ENCODE measurements at places on chromosomes 1 and 21.

DNA sequence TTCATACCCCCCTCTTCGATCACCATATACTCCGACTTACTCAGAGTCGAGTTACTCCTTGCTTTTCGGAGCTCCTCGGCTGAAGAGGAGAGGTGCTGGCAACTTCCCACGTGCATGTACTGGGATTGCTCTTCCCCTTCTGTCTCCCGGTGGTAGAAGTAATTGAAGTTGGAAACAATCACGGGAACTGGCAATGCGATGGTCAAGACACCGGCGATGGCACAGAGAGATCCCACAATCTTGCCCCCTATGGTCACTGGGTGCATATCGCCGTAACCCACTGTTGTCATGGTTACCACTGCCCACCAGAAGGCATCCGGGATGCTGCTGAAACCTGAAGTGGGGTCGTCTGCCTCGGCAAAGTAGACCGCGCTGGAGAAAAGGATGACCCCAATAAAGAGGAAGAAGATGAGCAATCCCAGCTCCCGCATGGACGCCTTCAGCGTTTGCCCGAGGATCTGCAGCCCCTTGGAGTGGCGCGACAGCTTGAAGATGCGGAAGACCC is 1.5 kb downstream of the KCNA3 start:
- DNase-seq: no peak

GRCh38 chr1:27869719-27870085 is 2.6 kb upstream of the THEMIS2 start:
- no peak for DNase-seq

GRCh38 chr1:160346463-160346862 is 3.3 kb downstream of the NCSTN start:
- DNase-seq: no peak

GRCh38 chr21:42900446-42900845 is 7.3 kb downstream of the NDUFV3 start:
- DNase-seq: no peak

DNA sequence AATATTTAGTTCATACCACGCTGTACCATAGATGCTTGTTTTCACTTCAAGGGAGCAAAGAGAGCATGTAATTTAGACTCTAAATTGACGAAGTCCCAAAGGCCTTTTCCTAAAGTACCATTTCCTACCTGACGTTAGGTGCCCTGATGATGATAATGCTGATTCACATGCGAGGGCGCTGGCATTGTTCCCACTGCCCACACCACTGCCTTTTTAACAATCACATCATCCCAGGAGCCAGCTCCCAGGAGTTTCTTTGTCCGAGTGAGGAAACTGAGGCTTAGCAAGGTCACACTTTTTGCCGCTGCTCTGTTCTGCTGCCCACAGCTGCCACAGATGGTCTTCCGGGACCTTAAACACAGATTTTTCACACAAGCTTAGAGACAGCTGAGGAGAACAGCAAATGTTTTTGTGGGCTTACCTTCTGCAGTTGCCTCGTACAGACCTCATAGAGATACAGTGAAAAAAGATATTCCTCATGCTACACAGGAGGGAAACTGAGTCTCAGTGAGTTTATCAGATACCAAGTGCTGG is 69.4 kb downstream of the EVA1C start:
- no peak for DNase-seq

- no peak for DNase-seq
Observed at GRCh38 chr1:50419192-50419906, 3.9 kb downstream of the DMRTA2 start.

DNA sequence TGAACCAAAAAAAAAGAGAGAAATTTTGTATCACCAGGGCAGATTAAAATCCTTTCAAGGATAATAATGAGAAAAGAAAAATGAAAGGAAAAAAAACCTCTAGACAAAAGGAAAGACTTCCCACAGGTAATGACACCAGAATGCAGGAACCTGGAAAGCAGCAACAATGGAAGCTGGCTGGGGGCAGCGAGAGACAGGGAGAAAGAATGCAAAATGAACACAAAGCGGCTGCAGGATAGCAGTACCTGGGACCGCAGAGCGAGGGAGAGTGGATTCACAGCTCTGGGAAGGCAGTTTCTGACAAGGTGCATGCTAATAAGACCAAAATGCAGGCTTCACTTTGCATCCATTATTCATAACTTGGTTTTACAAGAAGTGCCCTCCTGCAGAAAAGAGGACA is 349.0 kb downstream of the SIPA1L2 start:
- DNase-seq: no peak

DNA sequence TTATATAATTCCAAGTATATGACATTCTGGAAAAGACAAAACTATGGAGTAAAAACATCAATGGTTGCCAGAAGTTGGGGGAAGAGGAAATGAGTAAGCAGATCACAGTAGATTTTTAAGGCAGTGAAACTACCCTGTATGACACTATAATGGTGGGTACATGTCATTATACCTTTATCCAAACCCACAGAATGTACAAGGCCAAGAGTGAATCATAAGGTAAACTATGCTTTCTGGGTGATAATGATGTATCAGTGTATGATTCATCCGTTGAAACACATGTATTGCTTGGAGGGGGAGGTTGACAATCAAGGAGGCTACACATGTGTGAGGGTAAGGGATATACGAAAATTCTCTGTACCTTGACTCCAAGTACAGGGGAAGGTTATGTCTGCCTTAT is 862.7 kb downstream of the PLA2G4A start:
- DNase-seq: no peak

GRCh38 chr1:108851567-108851966 is 5.3 kb downstream of the AKNAD1 start:
- no peak for DNase-seq

All from globus pallidus (tissue), 1 donor.